ENCODE measurements at places on chromosomes 5 and 9. TPM values are rescaled to one million over a fixed set of nuclear protein-coding genes. Genes with fewer than 3 reads are reported as not detected.

SPATA31C1 gene
- total RNA-seq = not detected

IL13 gene
- not detected for total RNA-seq

DCTN4 gene
- 63.4 TPM for total RNA-seq

FOXI1 gene
- total RNA-seq = not detected

SNCB gene
- not detected for total RNA-seq

TEX48 gene
- not detected for total RNA-seq

- no peak for DNase-seq
These were observed 21.8 kb downstream of the C9 start for GRCh38 chr5:39342460-39342859.

DNA sequence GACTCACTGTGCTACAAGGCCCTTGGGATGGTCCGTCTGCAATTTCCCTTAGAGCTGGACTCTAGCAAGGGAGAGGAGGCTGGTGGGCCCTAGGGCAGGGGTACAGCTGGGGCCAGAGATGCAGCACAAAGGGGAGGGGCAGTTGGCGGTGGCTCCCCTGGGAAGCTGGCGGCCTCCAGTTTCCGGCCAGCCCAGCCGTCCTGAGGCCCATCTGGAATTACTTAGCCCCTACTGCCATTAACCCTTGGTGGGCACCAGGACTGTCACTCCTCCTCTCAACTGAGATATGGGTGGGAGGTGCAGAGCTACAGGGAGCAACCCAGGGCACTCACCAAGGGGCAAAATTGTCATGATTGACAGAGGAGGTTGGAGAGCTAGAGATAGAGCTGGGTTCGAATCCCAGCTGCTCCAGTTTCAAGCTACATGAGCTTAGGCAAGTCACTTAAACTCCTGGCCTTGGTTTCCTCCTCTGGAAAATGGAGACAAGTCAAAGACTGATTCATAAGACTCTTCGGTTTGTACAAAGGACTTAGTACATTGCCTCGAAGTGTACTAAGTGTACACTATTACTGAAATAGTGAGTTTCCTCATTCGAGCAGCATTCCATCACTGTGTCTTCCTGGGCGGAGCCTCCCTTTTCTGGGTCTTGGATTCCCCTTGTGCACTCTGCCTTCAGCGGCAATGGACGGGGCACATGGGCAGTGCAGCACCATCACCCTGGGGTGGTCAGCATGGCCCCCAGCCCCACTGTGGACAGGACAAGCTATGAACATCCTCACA is 2.7 kb upstream of the PDGFRB start:
- DNase-seq = peak; percentile 83

DNA sequence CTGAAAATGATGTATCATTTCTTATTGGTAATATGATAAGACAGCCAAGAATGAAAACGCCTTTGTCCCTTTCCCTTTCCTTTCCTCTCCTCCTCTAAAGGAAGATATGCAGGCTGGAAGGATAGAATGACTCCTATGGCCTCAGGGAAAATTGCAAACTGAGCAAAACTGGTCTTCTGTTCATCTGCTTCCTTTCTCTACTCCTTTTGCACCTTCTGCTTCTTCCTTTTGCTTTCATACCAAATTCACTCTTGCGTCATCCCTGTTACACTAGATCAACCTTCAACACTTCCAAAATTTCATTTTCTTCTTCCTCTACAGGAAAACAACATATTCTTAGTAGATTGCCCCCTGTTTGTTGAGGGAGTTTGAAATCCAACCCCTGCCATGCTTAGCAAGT is 234.1 kb downstream of the ADAMTS6 start:
- no peak for DNase-seq

DNA sequence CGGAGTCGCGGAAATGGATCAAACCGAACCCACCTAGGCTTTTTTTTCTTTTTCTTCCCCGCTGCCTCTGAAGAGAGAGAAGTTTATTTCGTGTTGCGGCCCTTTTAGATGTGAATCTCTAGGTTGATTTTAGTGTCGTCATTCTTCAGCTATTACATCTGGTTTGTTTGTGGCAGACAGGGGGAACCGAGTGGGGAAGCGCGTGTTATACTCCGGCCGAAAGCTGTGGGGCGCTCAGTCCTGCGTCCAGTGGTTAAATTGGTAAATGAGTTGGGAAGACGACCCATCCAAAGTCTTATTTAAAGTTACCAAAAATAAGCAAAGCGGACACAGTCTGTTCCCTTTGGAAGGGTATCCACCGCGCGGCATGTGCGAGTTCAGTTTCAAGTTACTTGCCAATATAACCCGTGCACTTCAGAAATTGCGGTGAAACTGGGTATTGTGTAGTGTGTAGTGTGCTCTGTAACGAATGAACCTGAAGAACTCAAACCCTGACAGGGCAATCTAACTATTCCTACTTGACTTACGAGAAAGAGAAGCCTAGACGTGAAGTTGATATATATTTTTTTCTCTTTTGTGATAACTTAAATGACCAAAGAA is 1.3 kb downstream of the MAN2A1 start:
- peak; percentile 74 for DNase-seq

DNA sequence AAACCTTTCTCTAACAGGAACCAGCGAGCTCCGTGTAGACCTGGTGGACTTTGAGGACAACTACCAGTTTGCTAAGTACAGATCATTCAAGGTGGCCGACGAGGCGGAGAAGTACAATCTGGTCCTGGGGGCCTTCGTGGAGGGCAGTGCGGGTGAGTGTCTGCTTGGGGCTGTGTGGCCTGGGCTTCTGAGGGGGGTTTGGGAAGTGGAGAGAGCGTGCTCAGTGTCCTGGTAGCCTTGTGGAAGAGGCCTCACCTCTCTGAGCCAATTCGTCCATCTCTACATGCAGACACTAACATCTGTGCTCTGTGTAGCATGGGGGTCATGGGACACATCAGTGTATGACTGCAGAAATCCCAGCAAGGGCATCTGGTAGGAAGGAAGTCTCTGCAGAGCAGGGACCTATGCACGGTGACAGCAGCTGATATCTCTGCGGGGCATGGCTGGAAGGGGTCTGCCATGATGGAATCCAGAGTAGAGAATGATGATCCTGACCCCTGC is 5.9 kb downstream of the FCN2 start:
- no peak for DNase-seq

DNA sequence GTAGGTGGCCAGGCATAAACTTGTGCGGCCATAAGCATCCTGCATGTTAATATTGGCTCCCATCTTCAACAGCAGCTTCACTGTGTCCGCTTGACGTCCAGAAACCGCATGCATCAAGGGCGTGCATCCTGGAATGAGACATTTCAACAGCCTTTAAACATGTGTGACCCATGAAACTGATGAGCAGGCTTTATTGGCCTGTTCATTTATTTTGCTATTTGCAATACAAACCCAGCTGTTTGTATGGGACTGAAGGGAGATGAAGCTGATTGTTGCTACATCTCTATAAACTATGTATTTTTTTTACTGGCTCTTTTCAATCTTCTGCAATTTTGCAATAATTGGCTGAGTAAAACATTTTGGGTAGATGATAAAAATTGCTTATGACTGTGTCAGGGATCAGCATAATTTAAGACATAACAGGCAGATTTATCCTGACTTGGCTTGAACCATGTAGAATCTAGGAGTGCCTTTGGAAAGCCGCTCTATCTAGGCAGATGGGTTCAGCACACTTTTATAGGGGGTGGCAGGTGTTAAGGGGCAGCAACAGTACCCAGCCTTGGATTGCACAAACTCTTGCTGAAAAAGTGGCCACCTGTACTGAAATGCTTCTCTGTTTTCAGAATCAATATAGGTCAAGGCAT is 56.9 kb downstream of the ANKRD55 start:
- DNase-seq = no peak

DNA sequence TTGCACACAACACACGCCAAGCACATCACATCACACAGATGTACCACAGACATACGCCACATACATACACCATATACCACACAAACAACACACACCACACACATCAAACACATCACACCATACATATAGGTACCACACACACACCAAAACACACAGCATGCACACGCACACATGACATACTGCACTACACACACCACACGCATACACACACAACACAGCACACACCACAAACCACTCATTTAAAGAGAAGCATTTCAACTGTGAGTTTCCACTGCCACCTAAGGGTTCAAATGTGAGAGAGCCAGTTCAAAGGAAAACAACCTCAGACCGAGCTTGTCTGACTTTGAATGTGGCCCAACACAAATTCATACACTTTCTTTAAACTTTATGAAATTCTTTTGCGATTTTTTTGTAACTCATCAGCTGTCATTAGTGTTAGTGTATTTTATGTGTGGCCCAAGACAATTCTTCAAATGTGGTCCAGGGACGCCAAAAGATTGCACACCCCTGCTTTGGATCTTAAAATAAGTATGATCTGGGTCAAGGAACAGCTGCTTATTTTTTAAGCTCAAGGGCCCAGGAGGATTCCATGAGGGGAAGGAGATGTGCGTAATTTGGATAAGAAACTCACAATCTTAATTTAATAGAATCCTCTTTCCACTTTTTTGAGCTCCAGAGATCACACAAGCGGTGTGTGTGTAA is 494.6 kb downstream of the GADD45G start:
- no peak for DNase-seq

DNA sequence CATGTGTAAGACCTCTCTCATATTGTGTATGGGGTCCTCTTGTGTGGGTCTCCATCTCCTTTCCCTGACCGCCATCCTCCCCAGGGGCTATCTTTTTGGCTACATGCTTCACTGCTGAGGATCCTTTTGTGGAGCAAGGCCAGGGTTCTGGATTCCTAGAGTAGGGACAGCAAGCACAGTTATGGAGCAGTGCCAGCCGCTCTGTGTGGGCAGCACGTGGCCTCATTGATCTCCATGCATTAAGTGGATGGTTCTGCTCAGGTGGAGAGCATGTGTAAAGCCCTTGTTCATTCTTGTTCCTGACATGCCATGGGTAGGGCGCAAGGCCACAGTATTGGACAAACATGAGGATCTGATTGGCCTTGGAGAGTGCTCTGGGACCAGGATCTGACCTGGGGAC is 8.9 kb downstream of the PHF2 start:
- no peak for DNase-seq

- DNase-seq = no peak
These were observed 18.1 kb upstream of the SCAI start for GRCh38 chr9:125161284-125161918.

DNA sequence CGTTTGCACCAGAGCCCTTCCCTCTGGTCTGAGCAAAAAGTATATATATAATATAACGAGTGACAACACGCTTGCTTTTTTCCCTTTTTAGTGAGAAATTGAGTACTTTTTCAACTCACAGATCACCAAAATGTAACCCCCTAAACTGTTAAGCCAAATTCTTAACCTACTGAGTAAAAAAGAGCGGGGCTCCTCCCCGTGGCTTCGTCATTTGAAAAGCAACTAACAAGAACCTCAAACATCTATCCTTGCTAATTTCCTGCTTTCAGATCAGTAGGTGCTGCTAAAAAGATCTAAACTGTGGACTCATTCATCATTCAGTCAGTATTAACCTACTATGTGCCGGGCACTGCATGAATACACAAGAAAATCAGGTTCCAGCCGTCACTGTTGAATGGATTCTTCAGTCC is 1.0 kb upstream of the PTBP3 start:
- no peak for DNase-seq

DNA sequence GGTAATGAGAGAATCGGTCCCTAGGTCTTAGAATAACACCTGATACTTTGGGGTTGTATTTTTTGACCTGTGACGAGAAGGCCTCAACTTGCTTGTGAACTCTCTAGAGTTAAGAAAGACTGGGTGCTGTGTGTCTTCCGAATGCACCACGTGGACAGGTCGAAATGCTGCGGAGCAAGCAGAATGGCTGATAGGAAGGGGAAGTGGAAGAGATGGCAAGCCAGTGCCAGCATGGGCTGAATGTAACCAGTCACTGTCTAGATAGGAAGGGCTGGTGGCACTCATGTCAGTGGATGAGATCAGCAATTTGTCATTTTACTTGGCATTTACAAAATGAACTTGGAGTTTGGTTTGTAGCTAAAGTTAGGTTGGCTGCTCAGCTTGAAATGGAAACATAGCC is 5.6 kb downstream of the OTULINL start:
- no peak for DNase-seq

DNA sequence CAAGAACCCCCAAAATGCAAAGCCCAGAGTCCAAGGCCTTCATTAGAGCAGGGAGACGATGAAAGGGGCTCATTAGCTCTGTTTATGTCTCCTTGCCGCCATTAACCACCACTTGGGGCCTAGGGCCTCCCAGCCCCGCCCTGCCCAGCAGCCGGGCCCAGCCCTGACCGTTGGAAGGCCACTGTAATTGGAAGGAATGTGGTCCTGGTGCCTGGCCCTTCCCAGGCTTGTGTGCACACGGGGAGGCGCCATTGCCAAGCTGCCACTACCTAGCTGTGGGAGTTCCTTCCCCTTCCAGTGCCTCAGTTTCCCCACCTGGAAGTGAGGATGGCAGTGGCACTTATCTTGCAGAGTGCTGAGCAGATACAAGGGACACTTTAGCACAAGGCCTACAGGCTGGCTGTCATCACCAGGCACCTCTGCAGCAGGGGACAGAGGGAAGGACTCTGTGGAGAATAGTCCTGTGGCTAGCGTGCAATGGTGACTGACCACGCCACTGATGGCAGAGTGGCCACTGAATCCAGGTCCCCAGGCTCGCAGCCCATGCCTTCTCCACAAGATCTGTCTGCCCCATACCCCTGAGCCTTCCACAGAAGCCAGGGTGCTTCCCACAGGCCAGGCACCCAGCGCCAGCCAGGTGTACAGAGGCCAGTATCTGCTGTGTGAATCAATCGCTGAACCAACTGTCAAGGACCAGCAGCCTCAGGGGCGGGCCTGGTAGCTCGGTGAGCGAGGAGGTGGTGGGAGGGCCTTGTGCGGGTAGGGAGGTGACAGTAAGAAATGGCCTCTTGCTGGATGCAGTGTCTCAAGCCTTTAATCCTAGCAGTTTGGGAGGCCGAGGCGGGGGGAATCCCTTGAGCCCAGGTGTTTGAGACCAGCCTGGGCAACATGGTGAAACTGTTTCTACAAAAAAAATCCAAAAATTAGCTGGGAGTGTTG is 20.8 kb downstream of the GBGT1 start:
- DNase-seq = no peak

- DNase-seq = no peak
These were observed 17.3 kb downstream of the MACIR start for GRCh38 chr5:103275851-103276250.

- no peak for DNase-seq
These were observed 5.1 kb upstream of the ZFP62 start for GRCh38 chr5:180865981-180866695.

- no peak for DNase-seq
These were observed 57.1 kb downstream of the MAST4 start for GRCh38 chr5:66653325-66653724.

DNA sequence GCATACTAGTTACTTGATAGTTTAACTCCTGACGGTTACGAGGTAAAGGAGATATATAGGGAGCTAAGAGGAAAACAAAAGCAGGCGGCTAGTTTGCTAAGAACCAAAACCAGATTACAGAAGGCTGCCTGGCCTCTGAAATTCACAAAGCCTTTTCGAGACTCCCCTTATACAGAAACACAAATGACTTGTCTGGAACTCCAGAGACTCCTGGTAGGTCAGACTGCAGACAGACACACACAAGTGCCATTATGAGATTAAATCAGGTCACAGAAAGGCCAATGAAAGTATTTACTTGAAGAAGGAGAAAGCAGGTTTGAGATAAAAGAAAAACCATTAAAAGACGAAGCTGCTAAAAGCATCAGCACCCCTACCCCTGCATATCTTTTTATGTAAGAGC is 142.5 kb upstream of the LRRTM2 start:
- no peak for DNase-seq
